ENCODE measurements at places on chromosomes 11 and 22. TPM values are rescaled to one million over a fixed set of nuclear protein-coding genes. Genes with fewer than 3 reads are reported as not detected.

DNA sequence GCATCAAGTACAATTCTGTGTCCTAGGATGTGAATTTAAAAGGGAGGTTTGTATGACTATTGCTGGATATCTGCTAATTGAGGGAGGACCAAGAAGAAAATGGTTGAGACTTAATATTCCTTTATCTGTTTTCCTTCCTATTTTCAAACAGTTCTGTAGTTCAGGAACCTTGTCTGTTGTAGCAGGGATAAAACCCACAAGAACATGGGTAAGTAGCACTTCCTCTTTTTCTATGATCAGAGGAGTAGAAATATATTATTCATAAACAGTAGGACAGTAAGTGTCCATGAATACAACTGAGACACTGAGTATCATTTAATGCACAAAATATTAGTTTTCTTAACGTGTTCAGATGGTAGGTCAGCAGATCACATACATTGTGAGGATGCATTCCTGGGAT lies 7.6 kb downstream of the MS4A3 start:
- no peak for DNase-seq

GRCh38 chr11:12689029-12689755 lies 15.0 kb downstream of the TEAD1 start:
- DNase-seq: no peak

GRCh38 chr11:34806875-34807274 lies 109.3 kb downstream of the APIP start:
- no peak for DNase-seq

GRCh38 chr22:40479126-40479800 lies 108.9 kb downstream of the SGSM3 start:
- DNase-seq: no peak

DNA sequence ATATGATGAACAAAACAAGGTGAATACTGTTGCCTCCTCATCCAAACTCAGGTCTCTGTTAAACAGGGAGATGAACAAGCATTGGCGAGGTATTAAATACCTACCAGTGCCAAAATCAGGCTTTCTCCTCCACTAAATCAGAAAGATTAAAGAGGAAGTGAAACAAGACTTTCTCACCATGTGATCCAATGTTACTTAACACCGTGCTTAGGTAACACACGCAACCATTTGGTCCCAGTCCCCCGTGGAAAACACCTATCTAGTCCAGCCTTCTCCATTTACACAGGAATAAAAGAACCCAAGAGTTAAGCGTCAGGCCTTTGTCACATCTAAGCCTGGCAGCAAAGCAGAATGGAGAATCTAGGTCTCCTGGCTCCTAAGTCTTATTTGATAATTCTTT lies 34.5 kb downstream of the TENM4 start:
- DNase-seq: no peak

GRCh38 chr11:44833877-44834452 lies 107.2 kb downstream of the TSPAN18 start:
- no peak for DNase-seq

GRCh38 chr11:63901660-63902059 lies 15.3 kb downstream of the RCOR2 start:
- no peak for DNase-seq

DNA sequence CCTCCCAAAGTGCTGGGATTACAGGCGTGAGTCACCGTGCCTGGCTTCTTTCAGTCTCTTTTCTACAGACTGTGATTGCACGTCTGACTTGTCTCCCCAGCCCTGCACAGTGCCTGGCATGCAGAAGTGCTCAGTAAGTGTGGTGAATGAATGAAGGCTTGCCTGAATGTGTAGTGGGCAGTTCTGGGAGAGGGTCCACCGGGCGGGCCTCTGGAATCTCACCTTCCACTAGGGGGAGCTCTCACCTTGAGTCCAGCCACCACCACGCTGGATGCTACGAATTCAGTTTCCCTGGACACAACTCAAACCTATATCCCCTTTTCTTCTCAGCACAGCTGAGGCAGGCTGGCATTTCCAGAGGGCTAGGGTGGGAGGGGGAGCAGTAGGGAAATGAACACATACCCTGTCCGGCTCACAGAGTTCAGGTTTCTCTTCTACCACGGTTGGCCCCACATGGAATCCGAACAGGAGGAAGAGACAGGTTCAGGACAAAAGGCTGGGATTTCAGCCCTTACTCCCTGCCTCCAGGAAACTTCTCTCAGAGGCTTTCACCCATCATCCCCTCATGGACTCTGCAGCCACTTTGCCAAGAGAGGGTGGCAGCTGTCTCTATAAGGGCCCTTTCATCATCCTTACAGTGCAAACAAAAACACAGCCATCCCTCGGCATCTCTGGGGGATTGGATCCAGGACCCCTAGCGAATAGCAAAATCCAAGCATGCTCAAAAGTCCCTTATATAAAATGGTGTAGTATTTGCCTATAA lies 86.8 kb downstream of the NECTIN1 start:
- no peak for DNase-seq

DNA sequence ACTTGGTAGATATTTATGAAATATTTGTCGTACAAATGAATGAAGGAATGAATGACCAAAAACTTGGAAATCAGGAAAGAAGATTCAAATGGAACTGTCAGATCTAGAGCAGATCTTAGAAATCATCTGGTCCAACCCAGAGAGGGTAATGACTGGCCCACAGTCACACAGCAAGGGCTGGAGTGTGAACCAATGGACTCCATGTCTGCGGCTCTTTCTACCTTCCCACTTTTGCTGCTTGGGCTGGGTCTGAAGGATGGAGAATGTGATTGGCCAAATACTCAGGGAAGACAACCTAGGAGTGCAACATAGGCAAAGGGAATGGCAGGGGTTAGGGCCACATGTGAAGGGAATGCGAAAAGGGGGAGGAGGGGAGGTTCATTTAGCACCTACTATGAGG lies 5.8 kb upstream of the DGKZ start:
- no peak for DNase-seq

DNA sequence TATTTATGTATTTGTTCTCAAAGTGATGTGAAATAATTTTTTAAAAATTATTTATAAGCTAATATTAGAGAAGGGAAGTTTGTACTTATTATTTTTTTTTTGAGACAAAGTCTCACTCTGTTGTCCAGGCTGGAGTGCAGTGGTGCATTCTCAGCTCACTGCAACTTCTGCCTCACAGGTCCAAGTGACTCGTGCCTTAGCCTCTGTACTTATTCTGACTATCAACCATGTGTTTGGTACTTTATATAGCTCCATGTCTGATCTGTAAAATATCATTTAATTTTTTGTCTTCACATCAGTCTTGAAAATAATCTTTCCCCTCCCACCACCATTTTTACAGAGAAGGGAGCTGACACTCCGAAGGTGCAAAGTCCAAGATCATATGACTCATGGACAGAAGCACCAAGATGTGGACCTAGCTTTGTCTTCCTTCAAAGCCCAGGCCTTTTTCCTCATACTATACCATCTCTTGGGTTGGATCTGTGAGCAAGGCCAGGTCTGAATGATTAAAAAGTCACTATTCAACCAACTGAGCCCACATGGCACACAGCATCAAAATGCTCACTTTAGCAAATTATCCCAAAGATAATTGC lies 32.4 kb upstream of the EED start:
- no peak for DNase-seq

DNA sequence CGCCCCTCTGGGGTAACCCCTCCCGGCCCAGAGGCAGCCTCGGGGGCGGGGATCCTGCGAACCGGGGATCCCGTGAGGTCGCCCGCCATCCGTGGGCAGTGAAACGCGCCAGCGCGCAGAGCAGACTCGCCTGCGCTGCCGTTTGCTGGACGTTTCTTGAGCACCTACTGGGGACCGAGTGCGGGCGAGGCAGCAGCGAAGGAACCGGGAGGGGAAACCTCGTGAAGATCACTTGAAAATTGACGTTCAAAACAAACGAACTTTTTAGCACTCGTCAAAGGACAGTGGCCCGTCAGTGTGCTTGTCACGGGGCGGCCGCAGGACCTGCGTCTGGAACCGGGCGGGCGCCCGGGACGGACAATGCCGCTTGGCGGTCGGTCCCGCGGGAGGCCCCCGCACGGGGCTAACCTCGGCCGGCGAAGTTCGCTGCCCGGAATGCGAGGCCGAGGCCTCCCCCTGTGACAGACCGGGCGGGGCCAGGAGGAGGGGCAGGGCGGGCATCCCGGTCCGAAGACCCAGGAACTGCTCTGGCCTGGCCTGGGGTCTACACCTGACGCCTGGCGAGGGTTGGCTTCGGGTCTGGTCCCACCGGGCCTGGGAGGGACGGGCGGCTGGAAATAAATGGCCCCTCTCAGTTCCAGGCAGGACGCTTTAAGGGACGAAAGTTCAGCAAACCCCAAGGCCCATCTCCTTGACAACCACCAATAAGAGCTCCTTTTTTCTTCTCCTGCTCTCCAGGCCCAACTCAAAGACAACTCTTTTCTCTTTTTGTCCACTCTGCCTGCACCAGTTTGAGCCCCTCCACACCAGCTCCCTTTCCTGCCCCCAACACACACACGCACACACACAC lies 723 bp upstream of the SCUBE1 start:
- DNase-seq: no peak

Gene LSP1
- 9.9 TPM for total RNA-seq

Data from left colon (tissue), 2 donors.